ACHN (cell line): ENCODE measurements at places on chromosomes 2 and 18.

- no peak for DNase-seq
Measured at GRCh38 chr18:13280070-13280795, 61.7 kb downstream of the LDLRAD4 start.

DNA sequence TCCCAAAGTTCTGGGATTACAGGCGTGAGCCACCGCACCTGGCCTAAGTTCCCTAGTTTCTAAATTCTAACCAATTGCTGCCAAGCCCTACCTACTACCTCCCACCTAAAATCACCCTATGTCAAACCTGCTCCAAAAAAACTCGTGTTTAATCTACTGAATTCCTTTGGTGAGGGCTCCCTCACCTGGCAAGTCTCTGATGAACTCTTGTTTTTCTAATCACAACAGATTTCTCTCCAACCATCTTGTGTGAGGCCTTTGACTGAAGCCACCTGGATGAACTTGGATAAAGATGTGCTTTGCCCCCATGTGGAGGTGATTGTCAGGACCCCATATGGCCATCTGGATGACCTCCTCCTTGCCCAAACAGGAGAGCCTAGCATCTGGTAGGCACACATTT is 17.4 kb upstream of the SLC35G4 start:
- no peak for DNase-seq

- DNase-seq = no peak
Measured at GRCh38 chr2:105858868-105859693, 114.4 kb downstream of the NCK2 start.

DNA sequence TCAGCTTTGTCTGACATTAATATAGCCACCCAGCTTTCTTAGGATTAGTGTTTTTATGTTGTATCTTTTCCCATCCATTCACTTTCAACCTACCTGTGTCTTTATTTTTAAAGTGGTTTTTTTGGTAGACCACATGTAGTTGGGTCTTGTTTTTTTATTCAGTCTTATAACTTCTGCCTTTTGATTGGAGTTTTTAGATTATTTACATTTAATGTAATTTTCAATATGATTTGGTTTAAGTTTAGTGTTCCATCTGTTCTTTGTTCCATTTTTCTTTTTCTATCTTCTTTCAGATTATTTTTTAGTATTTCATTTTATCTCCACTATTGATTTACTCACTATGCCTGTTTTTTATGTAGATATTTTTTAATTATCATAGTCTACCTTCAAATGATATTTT is 13.1 kb upstream of the MSTN start:
- no peak for DNase-seq

GRCh38 chr2:241770185-241770935 is 6.3 kb upstream of the GAL3ST2 start:
- DNase-seq = no peak

DNA sequence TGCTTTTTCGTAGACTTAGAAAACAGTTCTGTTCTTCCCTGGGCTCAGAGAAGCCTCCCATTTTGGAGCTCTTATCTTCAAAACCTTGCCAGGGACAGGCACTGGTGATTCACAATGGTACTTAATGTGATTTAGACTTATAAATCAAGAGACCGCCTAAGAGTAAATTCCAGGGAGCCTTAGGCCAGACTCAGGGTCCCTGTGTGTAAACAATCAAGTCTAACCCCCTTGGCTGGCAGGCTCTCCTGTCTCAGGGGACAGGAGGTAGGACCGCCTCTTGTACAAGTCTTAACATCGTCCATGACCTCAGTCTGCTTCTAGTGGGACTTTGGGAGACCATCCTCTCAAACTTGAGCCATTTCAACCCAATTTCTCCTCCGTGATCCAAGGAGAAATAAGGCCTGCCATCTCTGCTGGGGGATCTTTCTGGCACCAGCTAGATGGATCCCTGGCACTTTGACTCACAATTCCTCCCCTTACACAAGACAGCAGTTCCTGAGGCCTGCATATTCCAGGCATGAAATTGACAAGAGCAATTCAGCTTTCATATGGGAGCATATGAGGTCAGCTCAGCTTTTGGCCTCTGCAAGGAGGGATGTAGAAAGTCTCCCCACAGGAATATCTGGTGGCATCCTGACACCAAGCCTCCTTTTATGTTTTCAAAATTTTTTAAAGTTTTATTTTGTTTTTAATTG is 487.0 kb downstream of the TNS1 start:
- no peak for DNase-seq

DNA sequence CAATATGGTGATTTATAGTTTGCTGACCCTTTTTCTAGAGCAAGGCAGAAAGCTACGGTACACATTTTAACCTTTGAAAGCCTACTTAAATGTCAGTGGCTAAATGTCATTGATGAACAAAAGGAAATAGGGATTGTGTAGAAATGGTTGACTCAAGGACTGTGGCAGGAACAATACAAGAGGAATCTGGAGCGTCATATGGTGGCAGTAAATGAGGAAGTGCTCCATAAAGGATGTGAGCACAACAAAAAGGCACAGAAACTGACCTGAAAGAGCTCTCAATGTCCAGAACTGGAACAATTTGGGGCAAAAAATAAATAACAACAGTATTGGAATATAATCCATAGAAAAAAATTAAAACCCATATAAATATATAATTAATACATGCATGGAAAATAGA is 443.9 kb upstream of the VRK2 start:
- no peak for DNase-seq

DNA sequence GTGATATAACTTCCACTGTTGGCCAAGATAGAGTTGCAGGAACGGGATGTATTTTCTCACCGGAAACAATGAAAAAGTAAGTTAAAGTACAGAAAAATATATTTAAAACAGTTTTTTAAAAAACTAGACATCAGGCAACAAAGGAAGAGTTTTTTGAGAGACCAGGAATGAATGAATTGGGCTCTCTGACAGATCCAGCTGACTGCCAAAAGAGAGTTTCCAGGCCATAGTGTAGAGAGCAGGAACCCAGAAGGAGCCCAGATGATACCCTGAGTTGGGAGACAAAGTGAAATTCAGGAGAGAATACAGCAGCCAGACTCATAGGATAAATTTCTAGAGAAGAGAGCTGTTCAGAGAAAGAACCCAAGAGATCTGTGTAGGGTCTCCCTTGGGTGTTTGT is 362.6 kb upstream of the SMIM21 start:
- no peak for DNase-seq

- DNase-seq = no peak
Measured at GRCh38 chr2:20615068-20615465, 35.8 kb downstream of the HS1BP3 start.
